ENCODE measurements at places on chromosomes 12 and 14.

DNA sequence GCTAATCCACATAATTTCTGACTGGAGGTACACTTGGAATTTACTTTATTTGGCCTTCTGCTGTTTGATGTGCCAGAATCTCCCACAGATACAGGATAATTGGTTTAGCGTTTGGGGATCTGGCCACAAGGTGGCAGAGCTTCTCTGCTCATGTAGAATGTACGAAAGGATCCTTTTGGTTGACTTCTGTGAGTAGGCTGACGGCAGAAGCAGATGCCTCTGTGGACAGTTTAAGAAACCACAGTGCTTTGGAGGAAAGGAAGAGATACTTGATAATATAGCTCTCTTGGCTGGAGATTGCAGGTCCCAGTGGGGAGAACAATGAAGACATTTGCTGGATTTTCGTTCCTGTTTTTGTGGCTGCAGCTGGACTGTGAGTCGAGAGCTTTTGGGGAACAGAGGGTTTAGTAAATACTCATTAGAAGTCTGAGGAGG, 75.3 kb upstream of the OR4E1 start:
- DNase-seq, result no peak

DNA sequence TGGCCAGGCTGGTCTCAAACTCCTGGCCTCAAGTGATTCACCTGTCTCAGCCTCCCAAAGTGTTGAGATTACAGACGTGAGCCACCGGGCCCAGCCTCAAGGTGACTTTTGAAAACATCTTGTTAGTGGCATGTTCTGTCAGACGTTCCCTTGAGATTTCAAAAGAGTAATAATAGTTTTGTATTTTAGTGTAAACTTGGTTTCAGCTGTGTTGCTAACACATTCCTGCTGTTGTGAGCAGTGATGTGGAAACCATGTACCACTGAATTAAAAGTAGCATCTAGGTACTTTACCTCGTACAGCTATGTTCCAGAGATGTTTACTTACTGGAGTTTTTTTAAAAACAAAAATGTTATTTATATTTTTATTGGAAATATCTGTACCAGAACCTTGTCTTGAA, 111.3 kb downstream of the AEBP2 start:
- no peak for DNase-seq

DNA sequence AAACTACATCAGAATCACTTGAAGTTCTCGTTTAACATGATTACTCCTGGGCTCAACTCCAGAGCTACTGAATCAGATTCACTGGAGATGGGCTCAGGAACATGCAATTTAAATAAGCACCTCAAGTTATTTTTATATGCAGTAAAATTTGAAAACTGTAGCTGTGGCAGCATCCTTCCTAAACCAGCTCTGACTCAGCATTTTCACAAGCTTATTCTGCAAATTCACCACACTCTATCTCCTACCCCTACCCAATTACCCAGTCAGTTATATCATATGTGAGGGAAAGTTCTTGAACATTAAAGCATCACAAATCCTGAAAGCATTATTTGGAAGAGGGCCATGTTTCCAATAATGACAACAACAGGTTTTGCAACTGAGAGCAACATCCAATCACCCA, 24.2 kb upstream of the LRRC9 start:
- no peak for DNase-seq

GRCh38 chr12:51661836-51662235, 70.8 kb downstream of the SCN8A start:
- no peak for DNase-seq

DNA sequence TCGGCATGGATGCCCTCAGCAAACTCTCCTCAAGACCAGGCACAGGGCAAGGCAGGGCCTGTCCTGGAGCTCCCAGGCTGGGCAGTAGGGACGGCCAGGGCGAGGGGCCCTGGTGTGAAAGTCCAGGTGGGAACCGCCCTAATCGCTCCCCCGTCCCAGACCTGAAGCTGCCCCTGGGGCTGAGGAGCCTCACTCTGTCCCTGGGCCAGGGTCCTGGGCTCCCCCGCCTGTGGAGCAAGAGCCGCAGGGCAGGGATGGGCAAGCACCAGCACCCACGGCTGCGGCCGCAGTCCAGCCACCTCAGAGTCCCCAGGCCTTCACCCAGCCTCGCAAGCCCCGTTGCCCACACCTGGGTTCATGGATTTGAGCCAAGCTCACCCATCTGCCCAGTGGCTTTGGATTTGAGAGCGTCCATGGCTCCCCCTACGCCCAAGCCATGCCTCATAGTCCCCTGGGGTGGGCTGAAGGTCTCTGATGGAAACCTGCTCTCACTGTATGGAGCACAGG, 102.4 kb upstream of the C14orf180 start:
- DNase-seq, result no peak

All from NCI-H2029 (cell line).